Stimulated activated CD4-positive, alpha-beta T cell treated with anti-CD3 and anti-CD28 coated beads, Interleukin-12 subunit alpha, Interleukin-12 subunit beta, amount 100 ng/mL, for 48 hours (primary cell): ENCODE measurements at places on chromosomes 1 and 21.

DNA sequence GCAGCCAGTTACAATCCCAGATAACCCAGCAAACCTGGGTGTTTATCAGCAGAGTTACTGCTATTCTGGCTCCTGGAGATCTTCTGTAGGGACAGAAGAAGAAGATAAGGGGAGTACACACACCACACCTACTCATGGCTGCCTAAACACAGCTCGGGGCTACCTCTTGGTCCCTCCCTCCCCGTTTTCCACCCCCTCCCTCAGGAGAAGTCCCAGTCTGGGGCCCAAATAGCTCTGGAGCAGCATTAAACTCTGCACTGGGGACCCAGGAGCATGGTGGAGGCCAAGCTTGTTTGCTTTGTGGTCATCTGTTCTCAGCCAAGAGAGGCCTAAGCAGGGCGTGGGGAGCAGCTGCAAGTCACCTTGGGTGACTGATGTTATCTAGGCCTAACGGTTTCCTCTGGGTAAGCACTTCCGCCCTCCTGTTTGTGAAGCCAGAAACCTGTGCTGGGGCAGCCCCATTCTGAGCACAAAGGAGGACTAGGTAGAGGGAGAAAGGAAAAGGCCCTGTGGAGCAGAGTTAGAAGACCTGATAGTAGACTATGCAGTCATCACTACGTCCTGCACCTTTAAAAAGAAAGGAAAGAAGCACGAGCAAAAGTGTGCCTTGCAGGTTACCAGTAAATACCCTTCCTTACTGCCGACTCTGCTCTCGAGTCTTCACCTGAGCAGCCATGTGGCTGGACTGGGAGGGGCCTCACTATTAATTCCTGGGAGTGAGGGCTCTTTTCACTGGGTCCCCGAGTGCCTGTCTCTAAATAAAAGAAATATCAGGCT lies 2.0 kb upstream of the RCSD1 start:
- peak; percentile 79 for DNase-seq

- peak; percentile 22 for DNase-seq
These were observed 79.7 kb downstream of the TBX19 start for GRCh38 chr1:168360151-168361021.

GRCh38 chr1:231883382-231883781 lies 256.8 kb downstream of the DISC1 start:
- DNase-seq = no peak

DNA sequence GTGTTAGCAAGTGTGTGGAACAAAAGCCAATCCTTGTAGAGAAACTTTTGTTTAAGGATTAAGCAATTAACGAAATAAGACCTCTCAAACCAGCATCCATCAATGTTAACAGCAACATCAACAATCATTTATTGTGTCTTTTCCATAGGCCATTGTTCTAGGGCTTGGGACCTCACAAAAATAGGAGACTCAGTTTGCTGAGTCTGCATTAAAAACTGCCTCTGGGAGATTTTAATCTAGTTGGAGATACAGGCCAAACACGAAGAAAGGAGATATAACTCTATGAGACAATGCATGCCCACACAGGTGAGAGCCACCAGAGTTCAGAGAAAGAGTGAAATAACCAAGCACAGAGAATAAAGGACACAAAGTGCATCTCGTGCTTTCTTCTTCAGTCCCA lies 14.4 kb upstream of the SELP start:
- no peak for DNase-seq

GRCh38 chr1:31707711-31708110 lies 3.9 kb upstream of the COL16A1 start:
- DNase-seq = no peak

DNA sequence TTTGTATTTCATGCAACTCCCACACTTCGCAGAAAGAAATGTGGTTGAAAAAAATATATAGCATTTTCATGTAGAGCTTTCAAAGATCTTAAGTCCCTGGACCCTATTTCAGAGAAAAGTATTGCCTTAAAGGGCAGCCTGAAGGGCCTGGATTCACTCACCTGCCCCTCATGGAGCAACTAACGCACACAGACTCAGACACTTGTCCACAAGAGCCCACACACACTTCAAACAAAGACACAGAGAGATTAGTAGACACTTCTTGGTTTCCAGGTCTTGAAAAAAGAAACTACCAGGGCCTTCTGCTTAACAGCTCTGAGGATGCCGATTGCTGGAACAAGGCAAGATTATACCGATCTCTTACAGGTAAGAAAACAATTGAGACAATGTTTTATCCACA lies 122.2 kb downstream of the ZBTB18 start:
- DNase-seq = no peak

DNA sequence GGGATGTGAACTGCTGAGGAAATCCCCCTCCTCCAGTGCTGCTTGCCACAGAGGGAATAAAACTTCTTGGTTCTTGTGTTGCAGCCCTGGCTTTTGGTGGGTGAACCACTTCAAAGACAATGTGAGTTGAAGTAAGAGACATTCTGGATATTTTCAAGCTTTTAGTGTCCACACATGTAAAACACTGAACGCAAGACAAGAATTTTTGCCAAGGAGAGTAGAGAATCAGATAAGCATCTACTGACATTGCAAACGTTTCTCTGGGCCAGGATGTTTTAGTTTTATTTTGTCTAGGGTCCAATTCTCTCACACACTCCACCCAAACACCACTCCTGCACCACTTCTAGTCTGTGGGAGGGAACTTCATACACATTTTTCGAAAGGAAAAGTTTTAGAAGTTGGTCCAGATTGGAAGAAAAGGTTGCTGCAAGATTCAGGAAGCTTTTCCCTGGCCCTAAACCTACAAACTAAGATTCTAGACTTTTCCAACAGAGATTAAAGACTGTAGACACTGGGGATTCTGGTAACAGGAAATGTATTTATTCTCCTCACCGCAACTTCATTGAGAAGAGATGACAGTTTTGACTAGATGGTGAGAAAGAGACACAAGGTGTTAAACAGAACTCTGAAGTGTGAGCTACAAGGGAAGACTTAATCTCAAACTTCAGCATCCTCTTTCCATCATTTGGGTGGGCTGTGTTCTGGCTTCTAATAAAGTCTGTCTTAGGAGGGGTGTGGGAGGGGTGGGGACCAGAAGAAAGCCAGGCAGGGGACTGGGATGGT lies 16.1 kb downstream of the FASLG start:
- DNase-seq = no peak

GRCh38 chr1:168887381-168887780 lies 158.4 kb upstream of the DPT start:
- no peak for DNase-seq
